A172 (cell line): ENCODE measurements at places on chromosomes 3 and 15.

GRCh38 chr15:56244038-56244810 lies 545 bp upstream of the RFX7 start:
- peak; percentile 37 for DNase-seq

DNA sequence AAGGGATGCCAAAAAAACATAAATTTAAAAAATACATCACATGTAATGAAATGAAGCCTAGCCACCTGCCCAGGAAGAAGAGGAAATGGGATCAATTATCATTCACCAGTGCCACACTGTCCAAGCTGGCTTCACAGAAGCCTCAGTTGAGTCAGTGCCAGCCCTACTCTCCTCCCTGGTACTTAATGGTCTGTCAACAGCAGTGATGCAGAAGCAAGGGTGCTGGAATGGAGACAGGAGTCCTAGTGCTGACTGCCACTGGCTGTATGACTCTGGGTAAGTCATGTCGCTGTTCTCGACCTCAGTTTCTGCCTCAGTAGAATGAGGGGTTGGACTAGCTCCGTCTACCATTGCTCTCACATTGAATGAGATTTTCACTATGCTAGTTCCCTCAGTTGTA lies 78.5 kb upstream of the LARS2 start:
- no peak for DNase-seq

- DNase-seq: no peak
Measured at GRCh38 chr3:39903253-39903652, 93.8 kb downstream of the MYRIP start.

- DNase-seq: no peak
Measured at GRCh38 chr3:159805411-159805772, 183.2 kb upstream of the IL12A start.

DNA sequence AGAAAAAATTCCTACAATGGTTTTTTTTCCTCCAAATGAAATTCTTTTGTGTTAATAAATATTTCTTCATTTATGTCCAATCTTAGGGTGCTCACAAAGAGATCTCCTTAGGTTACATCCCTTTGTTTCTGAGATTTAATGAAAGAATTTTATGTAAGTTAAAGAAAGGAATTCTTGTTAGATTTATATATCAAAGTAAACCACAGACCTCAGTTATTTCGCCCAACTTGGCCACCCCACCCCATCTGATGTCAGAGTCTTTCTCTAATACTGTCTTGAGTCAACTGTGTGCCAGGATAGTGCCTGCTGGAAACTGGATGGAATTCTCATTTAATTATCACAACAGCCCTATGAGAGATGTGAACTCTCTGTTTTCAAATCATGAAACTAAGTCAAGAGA lies 259.9 kb downstream of the OPA1 start:
- DNase-seq: peak; percentile 63

DNA sequence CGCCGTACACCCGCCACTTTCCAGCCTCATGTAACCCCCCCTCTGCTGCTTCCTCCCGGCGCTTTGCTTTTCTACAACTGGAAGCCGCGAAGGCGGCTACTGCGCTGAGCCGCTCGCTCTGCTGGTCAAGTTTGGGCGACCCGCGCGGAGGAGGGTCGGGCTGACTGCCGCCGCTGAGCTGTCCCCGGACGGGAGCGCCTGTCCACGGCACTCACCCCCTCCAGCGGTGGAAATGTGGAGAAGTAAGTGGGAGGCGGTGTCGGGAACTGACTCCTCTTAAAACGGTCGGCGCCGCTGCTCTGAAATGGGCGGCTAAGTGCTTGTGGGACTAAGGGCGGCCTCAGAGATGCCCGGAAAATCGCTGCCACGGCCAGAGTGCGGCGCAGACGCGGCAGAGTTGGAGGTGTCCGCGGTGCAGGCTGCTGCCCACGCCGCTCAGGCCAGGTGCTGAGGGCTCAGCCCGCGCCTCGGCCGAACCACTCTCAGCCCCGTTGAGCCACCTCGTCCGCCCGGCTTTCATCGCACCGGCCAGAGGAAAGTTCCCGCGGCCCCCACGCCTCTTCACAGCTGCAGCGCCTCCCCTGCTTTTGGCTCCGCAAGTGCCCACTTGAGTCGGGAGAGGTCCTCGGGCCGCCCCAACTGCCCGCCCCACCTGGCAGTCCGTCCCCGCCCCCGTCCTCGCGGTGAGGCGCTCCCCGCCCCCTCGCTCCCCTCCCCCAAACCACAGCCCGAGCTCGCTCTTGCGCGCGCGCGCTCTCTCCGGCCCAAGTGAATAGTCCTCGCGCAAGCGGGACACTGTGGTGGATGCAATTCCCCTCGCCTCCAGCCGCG lies at the start of gene EPHA6:
Gene EPHA6, plus strand, starts transcription at position 775 of the 831 bp plus-strand sequence.
- no peak for DNase-seq
